ENCODE measurements at places on chromosomes 5 and 9.

DNA sequence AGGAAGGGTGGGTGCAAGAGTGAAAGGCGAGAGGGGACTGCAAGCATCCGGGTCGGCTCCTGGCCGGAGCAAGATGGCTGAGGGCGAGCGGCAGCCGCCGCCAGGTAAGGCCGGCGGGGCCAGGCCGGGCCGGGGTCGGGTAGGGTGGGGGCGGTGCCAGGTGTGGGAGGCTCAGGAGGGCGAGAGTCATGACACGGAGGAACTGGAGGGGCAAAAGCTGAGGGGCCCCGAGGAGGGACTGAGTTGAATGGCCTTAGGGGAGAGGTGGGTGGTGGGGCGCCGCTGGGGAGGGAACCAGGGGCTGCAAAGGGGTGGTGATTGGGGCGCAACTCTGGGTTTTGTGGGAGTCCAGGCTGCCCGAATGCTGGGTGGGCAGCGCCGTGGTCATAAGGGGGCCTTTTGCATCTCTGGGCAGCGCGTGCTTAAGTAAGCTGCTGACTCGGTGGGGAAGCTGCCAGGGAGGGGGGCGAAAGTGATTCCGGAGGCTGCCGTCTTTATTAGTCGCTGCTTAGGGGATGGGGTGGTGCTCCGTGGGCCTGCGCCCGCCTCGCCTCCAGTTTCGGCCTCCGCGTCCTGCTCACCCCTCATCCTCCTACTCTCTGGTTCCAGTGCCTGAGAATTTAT is 425 bp downstream of the PTPA start:
- H3K4me1 ChIP-seq, result peaks cover 41% of the 10 kb centered on the region
- H3K4me3 ChIP-seq, result peak overlapping the region; percentile 97
- DNase-seq, result peak; percentile 38
- peak overlapping the region; percentile 97 for H3K27ac ChIP-seq
- no peaks in the 10 kb centered on the region for H3K27me3 ChIP-seq
- H3K36me3 ChIP-seq, result peaks cover 2% of the 10 kb centered on the region

GRCh38 chr9:135524130-135524861 is 3.1 kb downstream of the LCN1 start:
- H3K4me3 ChIP-seq, result no peak overlapping the region
- H3K27ac ChIP-seq, result no peak overlapping the region
- peaks cover 5% of the 10 kb centered on the region for H3K27me3 ChIP-seq
- H3K4me1 ChIP-seq, result peaks cover 2% of the 10 kb centered on the region
- H3K36me3 ChIP-seq, result no peaks in the 10 kb centered on the region
- no peak for DNase-seq

DNA sequence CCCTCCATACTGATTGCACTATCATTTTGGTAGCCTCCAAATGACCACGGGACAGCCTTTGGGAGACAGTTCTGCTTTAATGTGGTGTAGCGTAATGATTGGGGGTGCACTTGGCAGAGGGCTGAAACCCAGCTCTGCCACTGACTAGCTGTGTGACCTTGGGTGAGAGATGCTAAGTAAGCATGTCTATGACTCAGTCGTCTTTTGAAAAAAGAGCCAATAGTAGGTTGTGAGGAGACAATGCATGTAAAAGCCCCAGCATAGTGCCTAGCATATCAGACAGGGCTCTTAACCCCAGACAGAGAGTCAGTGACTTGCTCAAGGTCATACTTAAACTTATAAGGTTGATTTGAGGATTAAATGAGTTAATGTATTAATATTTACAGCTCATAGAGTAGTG is 18.0 kb upstream of the CXCL14 start:
- peaks cover 2% of the 10 kb centered on the region for H3K27me3 ChIP-seq
- H3K36me3 ChIP-seq, result no peaks in the 10 kb centered on the region
- H3K4me3 ChIP-seq, result no peak overlapping the region
- no peaks in the 10 kb centered on the region for H3K4me1 ChIP-seq
- no peak overlapping the region for H3K27ac ChIP-seq

- DNase-seq, result no peak
- no peaks in the 10 kb centered on the region for H3K36me3 ChIP-seq
- no peak overlapping the region for H3K27ac ChIP-seq
- H3K4me3 ChIP-seq, result no peak overlapping the region
Measured at GRCh38 chr5:127298036-127298429, 7.4 kb downstream of the MEGF10 start.

DNA sequence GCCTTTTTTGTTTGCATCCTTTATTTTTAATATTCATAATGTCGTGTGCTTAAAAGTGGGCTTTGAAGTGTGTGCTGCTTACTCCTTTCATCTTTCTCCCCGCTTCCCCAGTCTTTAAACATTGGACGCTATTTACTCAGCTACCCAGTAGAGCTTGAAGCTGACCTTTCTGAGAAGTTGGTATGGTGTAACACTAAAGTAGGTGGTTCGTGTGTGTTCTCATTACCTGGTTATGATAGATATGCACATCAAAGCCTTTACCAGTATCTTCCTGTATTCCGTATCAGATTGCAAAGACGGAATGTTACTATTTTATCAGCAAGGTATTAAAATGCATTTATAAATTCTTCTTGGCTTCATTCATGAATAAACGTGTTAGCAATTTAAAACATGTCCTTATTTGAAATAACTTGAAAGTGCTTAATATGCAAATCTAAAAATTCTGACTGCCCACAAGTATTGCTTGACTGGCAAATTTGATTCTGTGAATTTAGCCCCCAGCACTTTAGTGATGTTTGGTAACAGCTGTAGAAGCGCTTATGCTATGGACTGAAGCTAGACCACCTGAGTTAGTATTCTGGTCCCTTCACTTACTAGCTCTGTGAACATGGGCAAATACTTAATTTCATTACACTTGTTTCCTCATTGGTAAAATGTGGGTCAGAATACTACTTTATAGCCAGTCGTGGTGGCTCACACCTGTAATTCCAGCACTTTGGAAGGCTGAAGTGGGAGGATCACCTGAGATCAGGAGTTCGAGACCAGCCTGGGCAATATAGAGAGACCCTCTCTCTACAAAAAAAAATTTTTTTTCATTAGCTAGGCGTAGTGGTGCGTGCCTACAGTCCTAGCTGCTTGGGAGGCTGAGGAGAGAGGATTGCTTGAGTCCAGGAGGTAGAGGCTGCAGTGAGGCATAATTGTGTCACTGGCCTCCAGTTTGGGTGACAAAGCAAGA is 1.7 kb downstream of the RRAGA start:
- H3K27ac ChIP-seq, result peak overlapping the region; percentile 99
- H3K27me3 ChIP-seq, result no peaks in the 10 kb centered on the region
- H3K4me3 ChIP-seq, result peak overlapping the region; percentile 96
- H3K36me3 ChIP-seq, result peaks cover 26% of the 10 kb centered on the region
- DNase-seq, result no peak
- peaks cover 33% of the 10 kb centered on the region for H3K4me1 ChIP-seq

All from activated CD4-positive, alpha-beta T cell treated with anti-CD3 and anti-CD28 coated beads, Interleukin-2, amount 10 ng/mL, durations not matched to agents 7 days and 5 days (primary cell).